ENCODE measurements at places on chromosomes 2 and 18. TPM values are rescaled to one million over a fixed set of nuclear protein-coding genes. Genes with fewer than 3 reads are reported as not detected.

CCDC150 gene
- 1.6 TPM for total RNA-seq

- H3K36me3 ChIP-seq = no peaks in the 10 kb centered on the region
- no peak for DNase-seq
- H3K27ac ChIP-seq = no peak overlapping the region
- peaks cover 2% of the 10 kb centered on the region for H3K27me3 ChIP-seq
- H3K4me1 ChIP-seq = no peaks in the 10 kb centered on the region
These were observed 44.9 kb upstream of the SNTG2 start for GRCh38 chr2:905833-906140.

GRCh38 chr2:239726631-239727181 lies 298.4 kb downstream of the NDUFA10 start:
- no peak overlapping the region for H3K27ac ChIP-seq
- H3K36me3 ChIP-seq = no peaks in the 10 kb centered on the region
- DNase-seq = peak; percentile 41
- no peak overlapping the region for H3K4me3 ChIP-seq
- no peaks in the 10 kb centered on the region for H3K4me1 ChIP-seq

RNASEH1 gene
- total RNA-seq = 20.1 TPM

- peaks cover 2% of the 10 kb centered on the region for H3K4me1 ChIP-seq
- H3K4me3 ChIP-seq = no peak overlapping the region
- no peaks in the 10 kb centered on the region for H3K36me3 ChIP-seq
- DNase-seq = no peak
- no peaks in the 10 kb centered on the region for H3K27me3 ChIP-seq
- H3K27ac ChIP-seq = no peak overlapping the region
These were observed 2.9 kb downstream of the MDH1 start for GRCh38 chr2:63591566-63592175.

CHRNG gene
- total RNA-seq = not detected

Measured in aorta (tissue), 5 donors.